ENCODE measurements at places on chromosomes 3 and 15. TPM values are rescaled to one million over a fixed set of nuclear protein-coding genes. Genes with fewer than 3 reads are reported as not detected.

- DNase-seq, result no peak
Measured at GRCh38 chr3:73734211-73735089, 109.7 kb upstream of the PDZRN3 start.

DNA sequence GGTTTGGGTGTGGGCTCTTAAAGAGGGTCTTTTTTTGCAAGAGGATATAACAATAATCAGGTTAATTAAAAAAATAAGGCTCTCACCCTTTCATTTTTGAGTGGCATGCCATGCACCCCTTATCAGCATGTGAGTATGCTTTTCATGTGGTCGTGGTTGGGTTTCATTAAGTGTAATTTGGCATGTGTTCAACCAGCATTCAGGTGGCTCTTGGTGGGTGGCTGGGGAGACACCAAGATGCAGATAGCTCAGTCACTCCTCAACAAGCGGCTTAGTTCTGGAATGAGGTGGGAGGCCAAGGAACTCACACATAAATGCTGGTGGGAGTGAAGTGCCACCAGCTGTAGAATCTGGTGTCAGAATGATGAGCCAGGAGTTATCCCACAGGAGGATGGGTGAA is 66.8 kb downstream of the FLNB start:
- DNase-seq, result no peak

DNA sequence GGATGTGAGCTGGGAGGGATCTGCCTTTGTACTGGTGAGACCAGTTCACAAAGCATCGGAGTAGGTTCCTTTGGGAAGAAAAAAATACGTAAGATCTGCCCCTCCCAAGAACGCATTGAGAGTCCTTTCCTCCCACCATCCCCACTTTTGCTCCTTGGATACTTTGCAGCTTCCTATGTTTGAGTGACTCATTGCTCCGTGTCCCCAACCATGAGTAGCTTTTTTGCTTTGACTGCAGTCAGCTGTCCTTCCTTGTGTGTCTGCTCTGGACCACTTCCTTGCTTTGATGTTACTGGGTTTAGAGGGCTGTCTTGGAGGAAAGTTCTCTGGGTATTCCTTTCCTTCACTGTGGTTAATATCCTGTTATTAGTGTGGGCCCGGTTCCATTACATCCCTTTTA is 43.2 kb upstream of the PTPN23 start:
- DNase-seq, result no peak

The ANKRD34C gene
- total RNA-seq, result not detected

GRCh38 chr15:85520650-85521049 is 140.2 kb downstream of the AKAP13 start:
- DNase-seq, result no peak

GRCh38 chr3:58307639-58308215 is 1.4 kb downstream of the HTD2 start:
- DNase-seq, result peak; percentile 20

- DNase-seq, result no peak
Measured at GRCh38 chr15:29050870-29051269, 165.1 kb downstream of the APBA2 start.

The CCDC54 gene
- not detected for total RNA-seq
